ENCODE measurements at places on chromosomes 12 and 14.

- DNase-seq: no peak
These were observed 345.1 kb downstream of the RAD51B start for GRCh38 chr14:68164711-68165113.

DNA sequence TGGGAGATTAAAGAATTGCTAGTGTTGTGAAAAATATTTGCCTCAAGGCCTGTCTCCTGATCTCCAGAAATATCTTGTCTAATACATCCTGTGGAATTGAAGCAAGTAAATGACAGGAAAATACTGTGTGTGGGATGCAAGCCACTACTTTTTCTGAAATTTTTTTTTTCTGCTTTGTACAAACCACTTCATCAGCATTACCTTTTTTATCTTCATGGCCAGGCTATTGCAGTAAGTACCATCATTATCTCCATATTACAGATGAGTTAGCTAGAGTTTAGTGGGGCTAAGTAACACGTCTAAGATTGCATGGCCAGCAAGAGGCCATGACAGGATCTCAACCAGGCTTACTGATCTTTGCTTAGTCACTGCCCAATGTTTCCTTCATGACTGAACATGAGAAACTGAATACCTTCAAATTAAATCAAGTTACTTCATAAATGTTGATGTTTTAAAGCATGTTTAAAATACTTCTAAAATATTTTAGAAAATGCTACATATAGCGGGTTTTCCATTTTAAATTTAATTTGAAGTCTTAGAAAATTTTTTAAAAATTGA, 273.7 kb downstream of the SLC6A15 start:
- DNase-seq: no peak

GRCh38 chr14:95189367-95190132, 32.2 kb upstream of the DICER1 start:
- DNase-seq: no peak

DNA sequence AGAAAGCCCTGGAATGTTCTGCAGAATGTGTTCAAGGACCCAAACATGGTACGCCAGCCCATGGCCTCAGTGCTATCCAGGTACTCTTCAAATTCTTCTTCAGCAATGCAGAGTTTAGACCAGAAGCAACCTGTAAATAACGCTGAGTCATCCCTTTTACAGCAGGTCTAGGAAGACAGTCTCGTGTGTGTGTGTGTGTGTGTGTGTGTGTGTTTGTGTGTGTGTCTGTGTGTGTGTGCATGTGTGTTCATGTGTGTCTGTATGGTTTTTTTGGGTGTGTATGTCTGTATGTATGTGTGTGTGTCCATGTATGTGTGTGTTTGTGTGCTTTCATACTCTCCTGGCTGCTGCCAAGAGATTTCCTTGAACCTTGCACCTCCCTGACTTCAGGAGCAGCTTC, 60.1 kb upstream of the RFX4 start:
- DNase-seq: no peak

DNA sequence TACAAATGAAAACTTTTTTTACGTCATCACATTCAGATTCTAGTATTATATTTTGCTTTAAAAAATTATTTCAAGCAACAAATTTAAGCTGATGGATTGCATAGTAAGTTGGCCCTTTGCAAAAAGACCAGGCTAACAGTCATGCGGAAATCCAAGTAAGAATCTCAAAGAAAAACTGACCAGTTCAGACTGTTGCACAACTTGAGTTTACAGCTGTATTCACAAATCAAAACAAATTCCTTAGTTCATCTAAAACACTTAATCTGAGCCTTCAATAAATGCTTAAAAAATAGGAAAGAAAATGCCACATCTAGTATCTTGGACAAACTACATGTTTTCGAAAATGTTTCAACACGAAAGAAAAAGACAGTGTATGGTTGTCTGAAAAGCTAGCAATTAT, 847 bp downstream of the CCDC59 start:
- no peak for DNase-seq

GRCh38 chr14:35988972-35989690, 163.0 kb downstream of the BRMS1L start:
- DNase-seq: no peak

DNA sequence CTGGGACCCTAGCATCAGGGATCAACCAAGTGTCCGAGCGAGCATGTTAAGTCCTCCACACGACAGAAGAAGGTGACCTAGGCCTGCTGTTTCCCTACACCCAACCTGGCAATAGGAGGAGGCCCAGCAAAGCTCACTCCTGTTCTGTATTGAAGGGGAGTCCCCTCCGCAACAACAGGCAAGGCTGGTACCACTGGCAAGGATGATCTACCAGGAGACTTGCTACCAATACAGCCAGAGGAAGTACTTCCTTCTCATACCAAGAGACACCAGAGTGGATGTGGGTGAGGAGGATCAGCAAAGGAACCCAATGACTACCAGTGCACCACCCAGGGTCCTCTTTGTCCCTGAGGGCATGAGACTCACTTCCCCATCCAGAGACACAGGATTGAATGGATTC, 4.9 kb downstream of the KLRC1 start:
- DNase-seq: no peak

DNA sequence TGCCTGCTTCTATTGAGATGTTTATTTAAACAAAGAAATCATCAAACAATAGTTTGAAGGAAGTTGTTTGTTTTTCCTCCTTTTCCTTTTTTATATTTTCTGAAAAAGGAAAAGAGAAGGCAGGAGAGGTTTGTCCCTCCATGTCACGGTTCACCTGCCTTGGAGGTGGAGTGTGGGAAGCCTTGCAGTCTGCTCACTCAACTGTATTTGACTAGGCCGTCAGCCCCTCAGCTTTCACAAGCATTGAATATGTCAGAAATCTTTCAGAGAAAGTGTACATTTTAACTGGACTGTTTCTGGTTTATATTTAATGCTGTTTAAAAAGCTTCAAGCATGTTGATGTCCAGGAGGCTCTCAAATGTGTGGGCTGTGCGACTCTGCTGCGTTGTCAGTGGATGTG, 370.4 kb downstream of the NPAS3 start:
- no peak for DNase-seq

- no peak for DNase-seq
These were observed 14.2 kb downstream of the HIP1R start for GRCh38 chr12:122849352-122850047.

DNA sequence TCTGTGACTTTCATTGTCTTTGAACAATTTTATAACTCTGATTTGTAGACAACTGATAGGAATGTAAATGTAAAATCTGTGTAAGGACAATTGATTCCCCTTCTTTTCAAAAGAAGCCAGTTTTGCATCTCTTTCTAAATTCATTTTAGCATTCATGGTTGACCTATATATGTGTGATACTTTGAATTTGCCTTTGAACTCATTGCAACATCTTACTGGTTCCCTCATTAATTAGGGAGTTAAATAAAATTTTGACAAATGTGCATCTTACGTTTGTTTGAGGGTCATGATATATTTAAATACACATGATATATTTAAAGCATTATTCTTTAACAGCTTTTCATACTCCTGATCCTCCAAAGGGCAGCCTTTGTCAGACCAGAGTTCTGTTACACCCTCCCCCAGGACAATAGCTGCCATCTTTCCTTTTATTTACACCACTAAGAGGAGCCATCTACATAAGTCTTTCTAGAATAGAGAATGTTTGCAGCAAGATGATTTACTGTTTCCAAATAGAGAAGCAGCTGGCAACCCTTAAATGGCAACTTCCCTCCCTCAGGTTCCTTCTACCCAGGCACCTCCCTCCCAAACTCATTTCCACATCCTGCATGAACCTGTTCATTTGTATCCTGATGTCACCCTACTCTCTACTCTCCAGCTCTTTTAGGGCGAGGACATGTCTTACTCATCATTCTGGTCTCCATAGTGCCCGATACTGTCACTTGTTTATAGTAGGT, 40.2 kb upstream of the APPL2 start:
- DNase-seq: no peak

- no peak for DNase-seq
These were observed 57.9 kb downstream of the TXNDC16 start for GRCh38 chr14:52494444-52494843.

DNA sequence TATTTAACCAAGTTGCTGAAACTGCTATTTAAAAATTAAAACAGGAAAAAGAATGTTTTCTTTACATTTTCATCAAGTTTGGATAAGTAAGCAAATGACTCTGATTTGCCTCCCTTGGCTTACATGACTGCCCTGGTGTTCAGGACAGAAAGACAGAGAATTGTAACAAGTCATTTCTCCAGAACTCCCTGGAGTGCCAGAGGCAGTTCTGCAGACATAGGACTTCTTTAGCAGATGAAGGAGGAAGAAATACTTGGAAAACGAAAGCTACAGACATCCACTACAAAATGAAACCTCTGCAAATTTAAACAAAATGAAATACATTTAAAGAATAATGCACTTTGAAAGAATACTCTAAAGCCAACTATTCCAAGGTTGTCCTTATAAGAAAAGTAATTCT, 253.9 kb downstream of the LRFN5 start:
- no peak for DNase-seq

DNA sequence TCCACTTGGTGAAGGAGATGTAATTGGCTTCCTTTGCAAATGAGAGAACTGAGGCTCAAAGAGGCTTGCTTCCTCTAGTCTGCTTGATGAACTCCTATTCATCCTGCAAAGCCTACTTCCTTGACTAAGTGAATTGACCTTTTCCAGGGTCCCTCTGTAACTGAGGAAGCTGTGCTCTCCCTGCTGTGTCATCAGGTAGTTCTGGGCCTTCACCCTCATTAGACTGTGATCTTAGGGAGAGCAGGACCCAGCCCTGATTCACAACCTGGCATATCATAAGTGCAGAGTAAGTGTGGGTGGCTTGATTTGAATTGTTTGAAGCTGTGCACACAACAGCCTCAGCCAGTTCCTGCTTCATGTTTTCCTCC, 16.3 kb downstream of the ASB2 start:
- DNase-seq: peak; percentile 47

DNA sequence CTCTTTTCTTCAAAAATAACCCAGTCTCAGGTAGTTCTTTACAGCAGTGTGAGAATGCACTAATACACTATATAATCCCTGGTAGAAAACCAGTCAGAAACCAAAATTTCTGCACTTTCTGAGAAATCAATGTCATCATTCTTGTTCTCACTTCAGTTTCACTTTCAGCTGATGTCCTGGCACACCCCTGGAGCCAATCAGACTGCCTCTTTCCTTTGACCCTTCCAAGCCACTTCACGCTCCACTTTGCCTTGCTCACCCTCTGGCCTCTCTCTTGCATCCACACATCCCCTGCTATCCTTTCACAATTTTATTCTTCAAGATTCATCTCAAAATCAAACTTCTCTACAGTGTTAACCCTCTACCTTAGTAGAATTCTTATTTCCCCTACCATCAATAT, 181.1 kb downstream of the ASCL1 start:
- no peak for DNase-seq
